GM23248 (cell line): ENCODE measurements at places on chromosomes 13 and 19.

- no peak for DNase-seq
These were observed 1816.8 kb downstream of the OLFM4 start for GRCh38 chr13:54845351-54845965.

- peak; percentile 24 for DNase-seq
These were observed 264.2 kb upstream of the EDNRB start for GRCh38 chr13:78182813-78183212.

DNA sequence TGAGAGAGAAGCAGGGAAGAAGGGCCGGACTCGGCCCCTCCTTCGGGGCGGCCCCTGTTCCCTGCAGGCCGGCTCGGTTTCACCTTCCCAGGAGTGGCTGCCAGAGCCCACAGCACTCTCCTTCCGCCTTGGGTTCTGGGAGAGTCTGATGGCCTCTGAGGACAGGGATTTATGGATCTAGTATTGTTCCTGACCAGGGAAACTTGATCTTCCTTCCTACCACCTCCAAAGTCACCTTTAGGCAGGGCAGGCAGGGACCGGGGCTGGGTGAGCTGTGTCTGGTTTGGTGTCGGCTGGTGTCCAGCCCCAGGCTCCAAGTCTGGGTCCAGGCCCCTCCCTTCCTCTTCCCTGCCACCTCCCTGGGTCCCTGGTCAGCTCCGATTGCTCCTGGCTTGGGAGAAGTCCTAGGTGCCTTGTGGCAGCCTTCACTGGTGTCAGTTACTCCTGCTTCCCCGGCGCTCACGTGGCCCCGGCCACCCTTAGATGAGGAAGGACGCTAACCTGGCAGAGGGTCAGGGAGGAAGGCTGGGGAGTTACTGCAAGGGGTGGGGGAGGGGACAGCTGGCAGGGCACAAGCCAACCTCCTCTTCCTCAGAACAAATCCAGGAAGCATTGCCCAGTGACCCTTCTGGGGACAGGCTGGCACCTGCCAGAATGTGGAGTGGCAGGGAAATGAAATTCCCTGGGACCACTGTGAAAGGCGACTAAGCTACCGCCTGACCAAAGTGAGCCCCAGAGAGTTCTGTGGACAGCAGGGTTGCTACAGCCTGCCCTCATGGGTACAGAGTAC is 18.8 kb downstream of the RFX1 start:
- no peak for DNase-seq

DNA sequence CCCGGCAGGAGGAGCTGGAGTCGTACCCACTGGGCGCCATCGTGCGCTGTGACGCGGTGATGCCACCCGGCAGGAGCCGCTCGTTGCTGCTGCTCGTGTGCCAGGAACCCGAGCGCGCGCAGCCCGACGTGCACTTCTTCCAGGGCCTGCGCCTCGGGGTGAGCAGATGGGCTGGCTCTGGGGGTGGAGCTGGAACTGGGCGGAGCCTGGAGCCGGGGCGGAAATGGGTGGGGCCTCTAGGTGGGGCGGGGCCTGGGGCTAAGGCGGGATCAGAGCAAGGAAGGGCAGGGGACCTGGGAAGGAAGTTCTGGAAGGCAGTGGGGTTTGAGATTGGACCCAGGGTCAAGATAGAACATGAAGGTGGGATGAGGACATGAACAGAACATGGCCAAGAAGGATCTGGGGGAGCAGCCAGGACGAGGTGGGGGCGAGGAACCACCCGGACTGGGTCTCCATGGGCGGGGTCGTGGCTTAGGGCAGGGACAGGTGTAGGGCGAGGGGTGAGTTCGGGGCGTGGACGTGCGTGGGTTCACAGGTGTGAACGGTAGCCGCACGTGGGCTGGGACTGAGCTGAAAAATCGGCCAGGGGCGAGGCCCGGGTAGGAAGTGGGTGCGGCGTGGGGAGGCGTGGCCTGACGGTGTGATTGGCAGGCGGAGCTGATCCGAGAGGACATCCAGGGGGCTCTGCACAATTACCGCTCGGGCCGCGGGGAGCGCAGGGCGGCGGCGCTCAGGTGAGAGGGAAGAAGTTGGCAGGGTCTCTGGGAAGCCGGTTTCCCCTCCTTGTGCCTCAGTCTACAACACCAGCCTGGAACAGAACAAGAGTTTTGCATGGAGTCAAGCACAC is 4.7 kb downstream of the EPS8L1 start:
- DNase-seq, result peak; percentile 78

DNA sequence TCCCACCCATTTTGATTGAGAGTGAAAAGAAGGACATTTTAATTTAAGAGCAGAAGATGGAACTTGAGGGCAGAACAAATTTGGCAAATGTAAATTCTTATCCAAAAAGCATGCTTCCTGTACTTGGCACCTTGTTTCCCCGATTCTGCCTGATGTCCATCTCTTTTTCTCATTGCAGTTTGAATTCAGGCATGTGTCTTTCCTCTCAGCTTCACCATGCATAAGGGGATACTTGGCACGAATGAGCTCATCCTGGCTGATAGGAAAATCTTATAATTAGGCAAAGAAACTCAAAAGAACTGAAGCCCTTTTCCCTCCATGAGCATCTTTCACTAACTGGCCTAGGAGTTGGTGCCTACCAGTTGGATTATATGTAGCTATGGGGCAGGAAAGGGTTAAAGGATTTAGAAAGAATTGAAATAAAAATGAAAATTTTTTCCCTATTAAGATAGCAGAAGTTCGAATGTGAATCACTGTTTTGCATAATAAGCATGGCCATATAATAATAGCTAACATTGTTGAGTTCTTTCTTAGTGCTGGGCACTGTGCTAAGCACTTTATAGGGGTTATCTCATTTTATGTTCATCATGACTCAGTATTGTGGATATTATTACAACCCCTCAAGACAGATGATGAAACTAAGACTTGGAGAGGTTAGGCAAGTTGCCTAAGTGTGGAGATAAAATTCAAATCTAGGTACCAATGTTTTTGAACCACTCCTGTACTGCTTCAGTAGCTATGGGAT is 386.6 kb downstream of the KCNRG start:
- DNase-seq, result peak; percentile 69

DNA sequence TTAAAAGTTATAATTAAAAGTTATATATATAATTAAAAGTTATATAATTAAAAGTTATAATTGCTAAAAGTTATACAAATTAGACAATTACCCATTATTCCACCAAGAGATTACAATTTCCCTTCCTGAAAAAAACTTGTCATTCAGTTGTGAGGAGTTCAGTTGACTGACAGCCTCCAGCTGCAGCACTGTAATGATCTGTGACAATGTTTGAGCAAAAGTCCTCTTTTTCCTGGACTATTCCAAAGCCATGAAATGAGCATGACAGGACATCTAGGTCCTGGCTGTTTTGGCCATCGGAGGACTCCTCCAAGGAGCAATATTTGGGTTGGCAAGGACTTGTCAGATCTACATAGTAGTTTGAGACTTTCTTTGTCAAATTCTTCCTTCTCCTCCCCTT is 258.7 kb upstream of the EDNRB start:
- DNase-seq, result no peak

DNA sequence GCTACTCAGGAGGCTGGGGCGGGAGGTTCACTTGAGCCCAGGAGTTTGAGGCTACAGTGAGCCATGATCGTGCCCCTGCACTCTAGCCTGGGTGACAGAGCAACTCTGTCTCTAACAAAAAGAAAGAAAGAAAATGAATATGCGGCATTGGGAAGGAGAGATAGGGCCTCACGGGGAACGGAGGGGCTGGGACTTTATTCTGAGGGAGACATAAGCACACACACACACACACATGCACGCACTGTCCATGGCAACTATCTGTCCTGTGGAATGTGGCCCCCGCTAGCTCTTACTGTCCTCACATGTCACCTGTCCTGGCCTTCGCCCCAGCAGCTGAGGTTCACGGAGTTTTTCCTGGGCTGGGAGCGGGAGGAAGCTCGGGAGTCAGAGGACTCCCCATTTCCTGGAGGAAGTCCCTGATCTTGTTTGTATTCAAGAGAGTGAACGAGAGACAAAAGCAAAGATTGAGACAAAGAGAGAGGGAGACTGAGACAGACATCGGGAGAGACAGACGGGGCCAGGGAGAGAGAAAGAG is 654 bp downstream of the STAP2 start:
- peak; percentile 32 for DNase-seq

GRCh38 chr13:59208405-59209195 is 955.1 kb downstream of the DIAPH3 start:
- DNase-seq, result no peak

DNA sequence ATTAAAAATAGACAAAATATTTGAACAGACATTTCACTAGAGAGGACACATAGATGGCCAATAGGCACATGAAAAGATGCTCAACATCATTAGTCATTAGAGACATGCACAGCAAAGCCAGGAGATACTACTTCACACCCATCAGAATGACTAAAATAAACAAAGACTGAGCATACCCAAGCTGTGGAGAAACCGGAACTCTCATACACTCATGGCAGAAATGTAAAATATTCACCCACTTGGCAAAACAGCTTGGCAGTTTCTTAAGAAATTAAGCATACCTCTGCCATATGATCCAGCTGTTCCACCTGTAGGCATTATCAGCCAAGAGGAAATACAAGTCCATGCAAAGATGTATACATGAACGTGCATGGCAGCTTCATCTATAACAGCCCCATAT is 213.4 kb downstream of the TSHZ3 start:
- peak; percentile 84 for DNase-seq

DNA sequence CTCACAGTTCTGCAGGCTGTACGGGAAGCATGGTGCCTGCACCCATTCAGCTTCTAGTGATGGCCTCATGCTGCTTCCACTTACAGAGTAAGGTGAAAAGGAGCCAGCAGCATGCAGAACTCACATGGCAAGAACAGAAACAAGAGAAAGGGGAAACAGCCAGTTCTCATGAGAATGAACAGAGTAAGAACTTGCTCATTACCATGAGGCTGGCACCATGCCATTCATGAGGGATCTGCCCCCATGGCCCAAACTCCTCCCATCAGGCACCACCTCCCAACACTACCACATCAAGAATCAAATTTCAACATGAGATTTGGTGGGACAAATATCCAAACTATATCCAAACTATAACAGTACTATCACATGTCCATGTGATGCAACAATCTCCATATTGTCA is 72.1 kb downstream of the KATNAL1 start:
- DNase-seq, result peak; percentile 7

DNA sequence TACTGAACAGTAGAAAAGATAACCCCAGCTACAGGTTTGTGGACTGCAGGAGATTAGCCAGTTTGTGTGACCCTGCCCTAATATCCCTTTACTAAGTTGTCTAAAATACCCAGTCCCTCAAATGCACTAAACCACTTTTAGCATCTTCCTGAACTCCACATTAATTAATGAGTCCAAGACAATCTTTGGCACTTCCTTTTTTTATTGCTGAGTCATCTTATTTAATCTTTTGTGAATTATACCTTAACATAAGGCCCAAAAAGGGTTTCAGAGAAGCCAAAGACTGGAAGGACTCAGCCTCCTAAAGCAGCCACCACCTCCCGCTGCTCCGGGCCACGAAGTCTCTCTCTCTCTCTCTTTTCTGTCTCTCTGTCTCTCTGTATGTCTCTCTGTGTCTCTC is 48.8 kb upstream of the PDCD5 start:
- no peak for DNase-seq

DNA sequence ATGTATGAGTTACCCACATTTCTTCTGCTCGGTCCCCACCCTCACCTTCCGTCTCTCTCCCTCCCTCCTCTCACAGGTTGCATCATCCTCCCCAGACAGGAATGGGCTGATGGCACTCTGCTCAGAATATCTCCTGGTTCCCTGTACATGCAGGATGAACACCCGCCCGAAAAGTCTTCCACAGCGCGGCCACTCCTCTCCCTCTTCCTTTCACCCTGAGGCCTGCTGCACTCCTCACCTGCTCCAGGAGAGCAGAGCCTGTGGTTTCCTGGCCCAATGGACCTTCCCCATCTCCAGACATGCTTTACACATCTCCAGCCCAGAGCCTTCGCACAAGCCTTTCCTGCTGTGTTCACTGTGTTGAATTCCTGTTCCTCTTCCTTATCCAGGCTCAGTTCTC is 40.9 kb downstream of the GSX1 start:
- DNase-seq, result no peak

- DNase-seq, result no peak
These were observed 28.5 kb downstream of the GARRE1 start for GRCh38 chr19:34282611-34283519.

DNA sequence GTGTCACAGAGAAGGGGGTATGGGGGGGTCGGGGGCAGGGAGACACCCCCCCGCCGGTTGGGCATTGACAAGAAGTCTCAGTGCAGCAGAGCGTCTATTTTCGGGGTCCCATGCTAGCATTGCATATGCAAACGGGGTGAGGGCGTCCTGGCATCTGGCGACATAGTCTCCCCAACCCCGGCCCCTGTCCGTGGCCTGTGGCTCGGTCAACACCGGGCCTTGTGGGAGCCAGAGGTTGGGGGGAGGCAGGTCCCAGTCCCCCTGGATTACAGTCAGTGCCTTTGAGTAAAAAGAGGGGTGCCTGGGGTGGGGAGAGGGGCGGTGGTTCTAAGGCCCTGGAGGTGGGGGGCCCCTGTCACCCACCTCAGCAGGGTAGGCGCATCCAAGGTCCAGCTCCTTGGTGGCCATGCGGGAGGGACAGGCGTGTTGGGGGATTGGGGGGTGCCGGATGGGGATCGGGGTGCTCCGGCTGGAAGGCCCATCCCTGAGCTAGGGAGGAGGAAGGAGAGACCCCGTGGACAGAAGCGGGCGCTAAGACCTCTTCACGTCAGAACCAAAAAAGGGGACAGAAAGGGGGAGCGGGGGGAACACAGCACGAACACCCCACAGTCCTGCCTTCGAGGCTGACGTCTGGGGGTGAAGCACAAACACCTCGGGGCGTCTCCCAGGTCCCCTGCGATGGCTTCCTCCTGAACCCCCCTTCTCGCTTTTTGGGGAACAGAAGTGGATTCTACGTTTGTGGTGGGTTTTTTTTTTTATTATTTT is 20.9 kb downstream of the ZBTB7A start:
- DNase-seq, result no peak

DNA sequence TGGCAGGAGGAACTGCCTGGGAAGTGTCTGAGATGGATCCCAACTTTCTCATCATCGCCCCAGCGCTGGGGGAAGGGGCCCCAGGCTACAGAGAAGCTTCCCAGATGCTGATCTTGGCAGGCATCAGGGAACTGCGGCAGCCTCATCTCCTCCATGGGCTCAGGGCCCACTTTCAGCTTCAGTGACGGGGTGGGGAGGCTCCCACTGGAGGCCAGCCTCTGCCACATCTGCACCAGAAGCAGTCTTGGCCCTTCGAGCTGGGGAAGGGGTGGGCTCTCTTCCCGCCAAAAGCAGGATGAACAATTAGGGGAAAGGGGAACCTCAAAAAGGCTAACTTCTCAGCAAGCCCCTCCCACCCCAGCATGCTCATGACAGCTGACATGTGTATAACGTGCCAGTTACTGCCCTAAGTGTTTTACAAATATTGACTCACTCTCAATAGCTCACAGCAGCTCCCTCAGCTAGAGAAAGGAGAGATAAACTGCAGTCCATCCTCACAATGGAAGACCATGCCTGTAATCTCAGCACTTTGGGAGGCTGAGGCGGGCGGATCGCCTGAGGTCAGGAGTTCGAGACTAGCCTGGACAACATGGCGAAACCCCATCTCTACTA is 7.1 kb upstream of the S1PR2 start:
- DNase-seq, result peak; percentile 83

- no peak for DNase-seq
These were observed 21.3 kb upstream of the OR1M1 start for GRCh38 chr19:9065457-9066014.
